ENCODE measurements at places on chromosomes 12 and 14.

GRCh38 chr12:124614512-124615292 is 47.3 kb upstream of the NCOR2 start:
- DNase-seq, result no peak

DNA sequence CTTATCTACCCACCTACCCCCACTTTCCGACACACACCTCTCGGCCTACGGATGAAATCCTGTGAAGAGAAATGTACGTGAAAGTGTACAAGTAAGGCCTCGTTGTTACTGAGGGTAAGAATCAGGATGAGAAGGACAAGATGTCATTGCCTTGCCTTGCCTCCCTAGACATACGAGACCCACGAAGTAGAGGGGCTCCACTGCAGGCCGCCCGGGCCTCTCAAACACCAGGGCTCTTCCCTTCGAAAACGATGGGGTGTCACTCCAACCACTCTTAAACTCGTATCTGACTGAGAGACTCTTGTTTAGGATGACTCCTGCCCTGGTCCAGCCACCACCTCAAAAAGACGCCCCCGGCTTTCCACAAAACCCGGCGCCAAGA is 498 bp downstream of the RACGAP1 start:
- no peak for DNase-seq

GRCh38 chr14:95134304-95134933 is 22.9 kb downstream of the DICER1 start:
- no peak for DNase-seq

- DNase-seq, result no peak
Observed at GRCh38 chr12:54413284-54414190, 5.5 kb downstream of the ITGA5 start.

DNA sequence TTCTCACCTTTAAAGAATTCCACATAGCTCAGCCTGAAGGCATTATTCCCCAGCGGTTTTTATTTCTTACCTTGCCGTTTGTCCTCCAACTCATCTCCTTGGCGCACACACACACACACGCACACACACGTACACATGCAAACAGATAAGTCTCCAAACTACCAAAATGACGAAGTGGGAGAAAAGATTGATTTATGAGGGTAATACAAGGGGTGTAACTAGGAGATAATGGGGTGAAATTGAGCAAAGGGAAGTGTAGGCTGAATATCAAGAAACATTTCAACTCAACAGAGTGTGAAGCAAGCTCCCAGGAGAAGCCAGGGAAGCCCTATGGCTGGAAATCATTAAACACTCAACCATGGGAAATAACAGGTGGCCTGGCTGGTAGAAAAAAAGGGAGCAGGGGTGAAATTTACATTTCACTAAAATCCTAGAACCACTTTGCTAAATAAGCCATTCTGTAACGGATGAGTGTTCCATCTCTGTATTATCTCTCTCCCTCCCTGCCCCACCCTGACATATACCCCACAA is 41.0 kb downstream of the GRIN2B start:
- DNase-seq, result no peak

- no peak for DNase-seq
Observed at GRCh38 chr12:41521872-41522379, 333.8 kb downstream of the PDZRN4 start.

GRCh38 chr12:72236071-72236705 is 36.0 kb upstream of the TRHDE start:
- DNase-seq, result no peak

DNA sequence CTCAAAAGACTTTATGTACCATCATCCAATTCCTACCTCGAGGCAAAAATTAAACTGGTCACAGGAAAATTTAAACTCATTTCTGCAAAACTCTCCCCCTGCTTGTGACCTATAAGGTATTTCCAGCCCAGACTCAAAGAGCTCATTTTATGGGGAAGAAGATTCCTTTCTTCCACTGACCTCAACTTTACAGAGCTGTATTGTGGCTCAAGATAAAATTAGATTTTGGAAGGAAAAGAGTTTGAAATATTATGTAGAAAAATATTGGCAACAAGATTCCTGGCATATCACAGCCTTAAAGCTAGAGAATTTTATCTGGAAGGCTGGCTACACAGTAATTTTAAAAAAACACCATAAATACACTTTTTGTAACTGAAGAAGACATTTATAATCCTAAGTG is 91.7 kb downstream of the STXBP6 start:
- DNase-seq, result no peak

- peak; percentile 46 for DNase-seq
Observed at GRCh38 chr12:5043589-5044419, at the start of gene KCNA5. KCNA5 (plus strand) TSS chr12:5043879; CDS start chr12:5044148, 269 bp downstream.

DNA sequence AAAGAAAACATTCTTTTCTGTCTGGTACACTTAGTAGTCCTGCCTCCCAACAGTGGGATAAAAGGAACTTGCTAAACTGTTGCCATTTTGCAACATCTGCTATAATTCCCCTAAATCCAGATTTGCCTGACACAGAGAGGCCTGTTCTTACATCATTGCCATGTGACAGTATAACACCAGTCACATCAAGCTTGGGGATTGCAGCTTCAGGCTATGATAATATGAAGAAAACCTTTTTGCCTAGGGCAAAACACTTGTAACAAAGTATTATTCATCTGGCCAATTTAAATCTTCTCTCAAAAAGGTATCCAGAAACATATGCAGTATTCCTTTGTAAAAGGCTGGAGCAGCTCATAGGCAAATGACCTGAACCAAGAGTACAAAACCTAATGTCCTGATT is 80.9 kb upstream of the OTX2 start:
- DNase-seq, result no peak

- no peak for DNase-seq
Observed at GRCh38 chr14:39233680-39234326, at the start of gene MIA2. MIA2 (plus strand) TSS chr14:39233915; CDS start chr14:39234115, 200 bp downstream.

GRCh38 chr14:73723797-73724661 is 9.8 kb upstream of the PNMA1 start:
- no peak for DNase-seq

DNA sequence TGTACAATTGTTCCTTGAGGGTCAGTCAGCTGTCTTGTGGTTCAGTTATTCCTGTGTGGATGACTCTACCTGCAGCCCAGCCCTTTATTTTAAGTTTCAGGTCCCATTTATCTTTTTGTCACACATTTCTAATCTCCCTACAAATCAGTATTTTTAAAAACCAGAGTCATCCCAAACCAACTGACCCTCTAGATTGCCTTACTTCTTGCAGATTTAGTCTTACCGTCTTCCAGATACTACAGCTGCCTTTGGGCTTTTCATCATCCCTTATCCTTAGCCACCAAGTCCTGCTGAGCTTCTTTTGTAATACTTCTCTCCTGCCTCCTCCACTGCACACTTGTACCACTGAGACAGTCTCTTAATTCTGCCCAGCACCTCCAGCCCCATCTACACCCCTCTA is 54.9 kb downstream of the PRKCH start:
- DNase-seq, result no peak
